Right cardiac atrium (tissue), 5 donors: ENCODE measurements at places on chromosomes 1 and 21.

GRCh38 chr1:164673584-164674214 is 114.7 kb downstream of the PBX1 start:
- no peak for DNase-seq

GRCh38 chr1:150808121-150808520 is at the start of gene CTSK:
TSS of gene CTSK (minus strand) at chr1:150808260. CDS start at chr1:150806805, 1,455 bp downstream.
- DNase-seq = no peak

- peak; percentile 85 for DNase-seq
Observed at GRCh38 chr1:15975358-15975804, 520 bp downstream of the ZBTB17 start.

DNA sequence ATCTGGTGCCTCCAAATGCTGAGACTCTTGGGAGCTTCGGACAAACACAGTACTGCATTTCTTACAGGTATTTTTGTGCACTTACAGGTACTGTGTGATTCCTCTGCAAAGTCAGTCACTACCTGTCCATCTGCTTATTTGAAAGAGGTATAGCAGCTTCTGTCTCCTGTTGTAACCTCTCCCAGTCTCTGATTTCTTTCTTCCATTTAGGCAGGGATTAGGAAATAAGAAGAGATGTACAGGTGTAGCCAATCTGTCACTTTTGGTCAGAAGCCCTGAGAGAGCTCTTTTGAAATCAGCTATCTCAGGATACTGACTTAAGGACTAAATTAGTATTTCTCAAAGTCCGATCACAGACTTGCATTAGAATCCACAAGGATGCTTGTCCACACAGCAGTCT is 54.0 kb downstream of the AKT3 start:
- DNase-seq = no peak

GRCh38 chr1:244029124-244029523 is 22.0 kb upstream of the ZBTB18 start:
- no peak for DNase-seq

DNA sequence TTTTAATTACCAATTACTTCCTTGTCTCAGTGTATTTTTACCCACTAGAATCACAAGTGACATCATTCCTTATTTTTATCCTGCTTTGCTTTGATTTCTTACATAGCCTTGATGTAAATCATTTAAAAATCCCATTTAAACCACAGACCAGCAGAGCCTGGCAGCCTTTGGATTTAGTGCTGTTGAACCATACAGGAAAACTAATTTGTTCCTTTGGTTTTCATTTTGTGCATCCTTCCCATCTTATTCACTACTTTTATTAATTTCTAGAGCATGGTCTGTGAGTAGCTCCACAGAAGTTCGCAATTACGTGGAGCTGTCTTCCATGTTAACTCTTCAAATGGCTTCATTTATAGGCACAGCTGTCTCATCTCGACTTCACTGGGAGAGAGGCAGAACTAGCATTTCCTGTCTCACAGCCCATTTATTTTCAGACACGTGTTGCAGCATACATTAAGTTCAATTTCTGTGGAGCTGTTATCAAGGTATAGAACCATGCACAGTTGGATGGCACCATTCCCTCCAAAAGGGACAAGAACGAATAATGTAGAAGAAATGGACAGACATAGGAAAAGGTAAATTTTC is 235.3 kb downstream of the MRPL39 start:
- no peak for DNase-seq

DNA sequence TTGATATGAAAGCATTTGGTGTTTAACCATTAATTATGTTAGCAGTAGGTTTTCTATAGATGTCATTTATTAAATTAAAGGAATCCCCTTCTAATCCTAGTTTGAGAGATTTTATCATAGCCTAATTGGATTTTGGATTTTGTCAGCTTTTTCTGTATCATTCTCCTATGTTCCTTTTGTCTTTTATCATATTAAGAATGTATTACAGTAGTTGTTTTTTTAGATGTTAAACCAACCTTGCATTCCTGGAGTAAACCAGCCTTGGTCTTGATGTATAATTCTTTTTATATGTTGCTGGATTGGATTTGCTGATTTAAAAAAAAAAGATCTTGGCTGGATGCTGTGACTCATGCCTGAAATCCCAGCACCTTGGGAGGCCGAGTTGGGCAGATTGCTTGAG is 5.6 kb downstream of the SETDB1 start:
- no peak for DNase-seq

- no peak for DNase-seq
Observed at GRCh38 chr21:29091033-29091432, 17.6 kb upstream of the CCT8 start.

DNA sequence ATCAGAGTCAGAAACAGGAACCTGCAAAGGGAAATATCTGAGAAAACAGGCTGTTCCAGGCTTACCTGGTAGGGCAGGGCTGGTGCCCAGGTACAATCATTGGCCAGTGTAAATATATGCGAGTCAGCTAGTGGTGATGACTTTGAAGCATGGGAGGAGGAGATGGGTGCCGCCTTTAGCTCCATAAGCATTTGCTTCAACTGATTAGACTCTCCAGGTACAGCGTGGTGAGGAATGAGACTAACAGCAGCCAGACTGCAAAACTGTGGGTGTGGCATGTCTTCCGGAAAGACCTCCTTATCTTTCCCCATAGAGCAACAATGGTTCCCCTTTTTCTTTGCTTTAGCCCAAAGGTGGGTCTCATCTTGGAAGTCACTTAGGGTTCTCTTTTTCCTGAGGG is 137.2 kb downstream of the LRIG2 start:
- no peak for DNase-seq

DNA sequence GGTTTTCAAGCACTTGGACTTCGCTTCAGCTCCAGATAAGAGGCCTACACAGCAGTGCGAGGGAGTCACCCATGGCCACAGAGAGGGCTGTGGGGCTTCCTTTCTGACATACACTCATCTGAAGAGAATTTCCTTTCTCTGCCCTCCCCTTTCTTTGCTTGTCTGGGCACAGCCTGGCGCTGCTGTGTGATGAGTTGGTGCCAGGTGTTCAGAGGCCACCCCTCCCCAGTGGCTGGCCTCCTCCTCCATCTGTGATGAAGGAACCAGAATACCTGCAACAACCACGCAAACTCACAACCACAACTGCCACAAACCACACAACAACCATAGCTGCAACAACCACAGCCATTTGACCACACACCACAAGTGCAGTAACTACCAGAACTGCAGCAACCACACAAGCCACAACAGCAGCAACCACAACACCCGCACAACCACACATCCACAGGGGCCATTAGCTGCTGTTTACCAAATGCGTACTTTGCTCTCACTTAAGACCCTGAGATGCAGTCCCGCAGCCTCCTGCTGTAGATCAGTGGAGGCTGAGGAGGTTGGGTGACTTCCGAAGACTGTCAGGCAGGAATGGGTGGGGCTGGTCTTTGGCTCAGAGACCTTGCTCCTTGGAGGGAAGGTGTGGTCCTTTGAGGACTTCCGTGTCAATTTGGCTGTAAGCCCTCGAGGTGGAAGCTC is 71.1 kb downstream of the IER5 start:
- no peak for DNase-seq

DNA sequence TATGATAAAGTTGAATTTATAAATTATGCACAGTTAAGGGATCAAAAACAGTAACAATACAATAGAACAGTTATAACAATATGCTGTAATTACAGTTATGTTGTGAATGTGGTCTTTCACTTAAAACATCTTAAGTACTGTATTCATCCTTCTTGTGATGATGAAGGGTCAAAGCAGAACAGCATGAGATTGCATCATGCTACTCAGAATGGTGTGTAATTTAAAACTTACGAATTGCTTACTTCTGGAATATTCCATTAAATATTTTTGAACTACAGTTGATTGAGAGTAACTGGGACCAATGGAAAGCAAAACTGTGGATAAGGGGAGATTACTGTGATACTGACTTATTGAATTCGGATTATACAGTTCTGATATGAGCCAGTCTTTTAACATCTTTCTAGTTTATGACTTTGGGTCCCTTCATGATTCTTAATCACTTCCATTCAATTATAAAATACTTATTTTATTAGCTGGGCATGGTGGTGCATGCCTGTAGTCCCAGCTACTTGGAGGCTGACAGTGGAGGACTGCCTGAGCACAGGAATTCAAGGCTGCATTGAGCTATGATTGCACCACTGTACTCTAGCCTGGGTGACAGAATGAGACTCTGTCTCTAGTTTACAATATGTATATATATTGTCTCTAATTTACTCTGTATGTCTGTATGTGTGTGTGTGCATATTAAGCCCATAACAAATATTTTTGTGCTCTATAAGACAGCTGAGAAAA is 43.2 kb downstream of the ATP1B1 start:
- DNase-seq = no peak

- peak; percentile 95 for DNase-seq
Observed at GRCh38 chr1:27366411-27367159, at the start of gene MAP3K6. TSS of gene MAP3K6 (minus strand) at chr1:27366961. CDS start at chr1:27366597, 364 bp downstream.

- no peak for DNase-seq
Observed at GRCh38 chr1:37167479-37167878, 133.2 kb upstream of the GRIK3 start.

DNA sequence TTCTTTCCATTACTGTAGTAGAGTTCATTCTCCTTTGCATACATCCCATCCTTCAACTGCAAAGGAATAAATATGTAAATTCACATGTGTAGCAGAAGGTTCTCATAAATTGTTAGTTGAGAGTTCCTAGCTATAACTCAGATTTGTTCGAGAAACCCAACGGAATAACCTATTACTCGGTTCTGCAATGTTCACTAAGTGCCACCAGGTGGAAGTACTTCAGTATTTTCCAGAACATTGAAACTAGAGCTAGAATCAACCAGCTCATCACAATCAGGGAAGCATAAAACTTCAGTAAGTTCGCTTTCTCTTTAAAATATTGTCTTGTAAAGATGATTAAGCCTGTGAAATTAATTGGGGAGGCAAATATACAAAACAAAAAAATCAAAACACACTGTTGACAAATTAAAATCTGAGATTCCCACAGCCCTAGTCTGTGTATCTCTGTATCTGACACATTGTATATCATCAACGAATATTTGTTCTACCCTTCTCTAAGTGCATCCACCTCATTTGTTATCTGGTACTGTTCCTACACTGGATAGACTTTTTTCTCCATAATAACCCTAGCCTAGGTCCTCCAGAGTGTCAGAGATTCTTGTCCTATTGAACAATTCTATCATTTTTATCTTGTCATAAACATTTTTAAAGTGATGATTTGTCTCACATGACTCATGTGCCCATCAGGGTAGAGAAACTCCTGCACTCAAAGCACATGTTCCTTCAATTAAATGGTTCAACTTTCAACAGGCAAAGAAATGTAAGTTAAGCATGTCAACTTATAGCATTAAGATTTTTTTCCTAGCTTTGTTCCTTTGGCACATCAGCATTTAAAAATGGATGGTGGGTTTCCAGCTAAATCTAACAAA is 31.9 kb downstream of the MROH9 start:
- no peak for DNase-seq

DNA sequence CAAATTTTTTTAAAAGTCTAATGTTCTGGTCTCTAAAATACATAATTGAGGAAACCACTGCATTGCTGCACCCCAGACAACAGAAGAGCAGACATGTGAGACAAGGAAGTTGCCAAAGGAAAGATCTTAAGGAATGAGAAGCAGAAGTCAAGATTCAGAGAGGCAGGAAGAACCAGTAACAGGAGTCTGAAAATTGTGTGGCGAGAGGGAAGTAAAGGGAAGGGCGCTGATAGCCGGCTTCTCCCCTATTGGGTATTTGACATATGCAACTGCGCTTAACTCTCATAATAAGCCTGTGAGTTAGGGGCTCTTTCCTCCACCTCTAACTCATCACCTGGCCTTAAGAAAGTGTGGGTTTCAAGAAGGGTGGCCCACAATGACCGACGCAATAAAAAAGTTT is 21.9 kb upstream of the KIF14 start:
- DNase-seq = no peak

- no peak for DNase-seq
Observed at GRCh38 chr21:21187579-21187978, 189.4 kb downstream of the NCAM2 start.

- no peak for DNase-seq
Observed at GRCh38 chr1:21329209-21329844, 39.1 kb upstream of the ECE1 start.

- DNase-seq = no peak
Observed at GRCh38 chr1:223199094-223199647, 56.1 kb upstream of the TLR5 start.

GRCh38 chr1:226690460-226690982 is 48.6 kb downstream of the ITPKB start:
- no peak for DNase-seq

- no peak for DNase-seq
Observed at GRCh38 chr1:108889706-108890384, 13.1 kb downstream of the GPSM2 start.

- DNase-seq = no peak
Observed at GRCh38 chr1:215118081-215118480, 35.5 kb downstream of the KCNK2 start.

DNA sequence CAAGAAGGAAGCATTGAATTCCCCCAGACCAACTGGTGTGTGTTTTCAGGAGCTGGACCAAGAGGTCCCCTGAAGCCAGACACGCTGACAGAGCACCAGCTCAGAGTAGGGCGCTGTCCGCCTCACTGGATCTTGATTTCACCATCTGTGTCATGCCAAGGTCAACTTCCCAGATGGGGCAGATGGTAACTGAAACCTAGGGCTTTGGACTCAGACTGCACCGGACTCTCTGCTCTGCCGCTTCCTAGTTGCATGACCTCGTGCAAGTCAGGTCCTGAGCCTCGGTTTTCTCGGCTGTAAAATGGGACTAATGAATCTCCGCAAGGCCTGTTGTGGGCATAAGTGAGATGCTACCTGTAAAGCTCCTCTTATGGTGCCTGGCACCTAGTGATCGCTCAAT is 17.9 kb upstream of the CASZ1 start:
- no peak for DNase-seq

- DNase-seq = no peak
Observed at GRCh38 chr1:27343639-27344025, 1.8 kb downstream of the SYTL1 start.
